ENCODE measurements at places on chromosomes 6 and 20.

DNA sequence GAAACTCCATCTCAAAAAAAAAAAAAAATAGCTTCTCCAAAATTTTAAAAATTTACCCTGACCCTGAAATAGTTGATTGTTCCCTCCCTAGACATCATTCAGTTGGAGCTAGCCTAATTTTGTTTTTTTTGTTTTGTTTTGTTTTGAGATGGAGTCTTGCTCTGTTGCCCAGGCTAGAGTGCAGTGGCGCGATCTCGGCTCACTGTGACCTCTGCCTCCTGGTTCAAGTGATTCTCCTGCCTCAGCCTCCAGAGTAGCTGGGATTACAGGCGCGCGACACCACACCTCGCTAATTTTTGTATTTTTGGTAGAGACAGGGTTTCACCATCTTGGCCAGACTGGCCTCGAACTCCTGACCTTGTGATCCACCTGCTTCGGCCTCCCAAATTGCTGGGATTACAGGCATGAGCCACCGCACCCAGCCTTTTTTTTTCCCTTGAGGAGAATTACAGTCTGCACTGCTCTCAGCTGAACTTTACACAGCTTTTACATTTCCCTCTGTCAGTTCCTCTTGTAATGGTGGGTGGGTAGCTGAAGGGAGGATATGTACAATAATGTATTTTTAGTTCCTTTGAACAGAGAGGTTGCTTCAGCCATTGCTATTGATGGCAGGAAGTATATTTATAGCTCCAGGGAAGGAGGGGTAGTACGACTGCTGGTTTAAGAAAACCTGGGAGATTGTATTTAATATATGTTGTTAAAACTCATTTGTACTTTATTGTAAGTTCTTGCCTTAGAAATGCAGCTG is 27.7 kb downstream of the PTPRA start:
- DNase-seq: no peak

DNA sequence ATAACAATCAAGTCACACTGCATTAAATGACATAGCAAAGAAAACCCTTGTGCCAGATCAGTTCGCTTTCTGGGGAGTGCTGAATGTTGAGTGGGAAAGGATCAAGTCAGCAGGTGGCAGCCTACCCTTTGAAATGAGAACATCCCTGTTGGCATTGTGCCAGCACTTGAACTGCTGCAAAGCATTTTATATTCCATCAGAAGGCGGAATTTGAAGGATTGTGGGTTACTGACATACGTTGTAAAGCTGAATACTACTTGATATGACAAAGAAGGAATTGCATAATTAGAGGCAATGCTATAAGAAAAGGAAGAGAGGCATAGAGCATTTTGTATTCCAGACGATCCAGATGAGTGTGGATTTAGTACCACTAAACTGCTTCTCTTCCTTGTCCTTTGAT is 26.5 kb downstream of the BCKDHB start:
- peak; percentile 50 for DNase-seq

DNA sequence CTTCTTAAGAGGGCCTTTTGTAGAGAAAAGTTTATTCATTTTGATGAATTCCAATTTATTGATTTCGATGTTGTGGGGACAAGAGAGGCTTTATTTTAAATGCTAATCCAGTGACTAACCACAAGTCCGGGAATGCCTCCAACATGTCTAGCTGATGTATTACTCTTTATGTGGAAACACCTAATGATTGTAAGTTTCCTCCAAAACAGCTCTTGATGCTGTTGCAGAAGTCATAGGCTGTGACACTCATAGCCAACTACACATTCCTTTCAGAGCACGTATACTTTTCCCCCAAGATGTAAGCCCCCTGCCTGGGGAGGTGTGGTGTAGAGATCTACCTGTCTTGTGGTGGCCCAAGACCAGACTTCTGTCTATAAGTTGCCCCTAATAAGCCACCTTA is 61.3 kb upstream of the RNF24 start:
- DNase-seq: peak; percentile 45

DNA sequence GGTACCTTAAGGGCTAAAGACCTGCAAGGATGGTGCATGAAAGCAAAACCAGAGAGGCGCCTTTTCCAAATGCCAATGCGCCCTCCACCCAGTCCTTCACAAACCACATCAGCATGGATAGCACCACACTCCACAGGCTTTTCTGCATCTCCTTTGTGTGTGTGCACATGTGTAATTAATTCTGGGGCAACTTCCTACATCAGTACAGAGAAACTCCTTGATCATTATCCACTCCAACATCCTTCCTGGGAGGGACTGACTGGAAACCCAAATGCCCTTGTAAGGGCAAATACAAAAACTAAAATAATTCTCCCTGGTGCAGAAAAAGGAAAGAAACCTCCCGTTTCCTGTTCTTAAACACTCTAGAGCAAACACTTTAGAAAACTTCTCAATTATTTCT is 10.8 kb downstream of the SLC52A3 start:
- no peak for DNase-seq

DNA sequence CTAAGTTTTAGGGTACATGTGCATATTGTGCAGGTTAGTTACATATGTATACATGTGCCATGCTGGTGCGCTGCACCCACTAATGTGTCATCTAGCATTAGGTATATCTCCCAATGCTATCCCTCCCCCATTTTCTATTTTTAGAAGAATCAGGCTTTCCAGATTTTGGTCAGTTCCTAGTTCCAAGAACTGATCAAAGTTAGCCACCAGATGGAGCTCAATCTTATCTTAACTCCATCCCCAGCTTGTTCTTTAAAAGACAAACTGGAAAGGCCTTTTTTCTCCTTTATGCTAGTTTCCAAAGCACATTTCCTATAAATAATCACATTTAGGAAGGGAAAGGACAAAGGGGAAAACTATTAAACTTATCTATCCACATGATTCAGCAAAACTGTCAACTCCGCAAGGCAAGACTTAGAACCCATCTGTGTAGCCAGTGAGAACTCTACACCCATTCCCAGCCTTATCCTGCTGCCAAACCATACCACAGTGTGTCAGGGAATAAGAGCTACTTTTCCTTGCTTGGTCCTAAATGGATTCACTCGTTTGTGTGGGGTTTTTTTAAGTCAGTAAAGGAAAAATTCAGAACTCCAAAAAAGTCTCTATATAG is 22.8 kb upstream of the KHDC1 start:
- DNase-seq: peak; percentile 76

DNA sequence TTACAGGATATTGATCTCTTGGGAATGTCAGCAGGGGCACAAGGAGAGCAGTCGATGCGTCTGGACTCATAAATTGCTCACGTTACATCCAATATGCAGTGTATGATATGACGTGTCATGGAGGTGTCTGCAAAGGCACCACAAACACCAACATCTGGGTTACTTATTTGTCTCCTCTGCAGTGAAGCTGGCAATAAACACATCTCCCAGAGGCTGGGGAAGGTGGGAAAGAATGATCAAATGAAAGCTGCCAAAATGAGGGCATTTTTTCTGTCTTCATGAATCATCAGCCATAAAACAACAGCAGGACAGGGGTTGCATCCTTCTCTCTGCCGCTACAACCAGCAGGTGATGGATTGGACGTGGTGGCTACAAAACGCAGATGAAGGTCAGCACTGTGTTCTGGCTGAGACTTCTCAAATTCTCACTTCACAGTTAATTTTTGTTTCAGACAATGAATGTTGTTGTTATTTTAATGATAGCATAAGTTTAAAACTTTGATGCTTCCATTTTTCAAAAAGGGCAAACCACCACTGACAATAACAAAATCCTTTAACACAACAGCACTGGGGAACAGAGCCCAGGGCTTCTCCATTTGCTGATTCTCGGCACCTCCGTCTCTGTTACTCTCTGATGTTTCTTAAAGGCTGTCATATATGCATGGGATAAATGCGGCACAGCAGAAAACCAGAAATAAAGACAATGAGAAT is 47.5 kb downstream of the ERMARD start:
- DNase-seq: no peak

DNA sequence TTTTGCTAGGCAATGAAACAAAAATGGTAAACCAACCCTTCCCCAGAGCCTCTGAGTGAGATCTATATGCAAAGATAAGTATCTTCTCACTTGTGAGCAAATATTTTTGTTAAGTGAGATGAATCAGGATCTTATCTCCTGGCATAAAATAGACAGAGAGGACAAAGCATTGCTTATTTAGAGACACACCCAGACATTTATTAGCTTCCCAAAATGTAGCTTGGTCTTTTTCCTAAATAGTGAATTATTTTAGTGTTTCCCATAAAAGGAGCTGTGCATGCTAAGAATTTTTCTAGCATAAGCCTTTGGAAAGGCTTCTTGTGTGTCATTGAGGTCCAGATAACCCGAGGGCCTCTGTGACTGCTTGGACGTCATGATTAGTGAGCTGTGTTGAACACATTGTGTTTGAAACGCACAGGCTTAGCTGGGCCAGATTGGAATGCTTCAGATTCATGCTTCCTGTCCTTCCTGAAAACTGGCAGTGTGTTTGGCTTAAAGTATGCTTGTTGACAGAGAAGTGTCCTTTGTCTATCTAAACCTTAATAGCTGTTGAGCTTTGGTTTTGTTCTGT is 16.5 kb downstream of the MTHFD1L start:
- DNase-seq: peak; percentile 88

DNA sequence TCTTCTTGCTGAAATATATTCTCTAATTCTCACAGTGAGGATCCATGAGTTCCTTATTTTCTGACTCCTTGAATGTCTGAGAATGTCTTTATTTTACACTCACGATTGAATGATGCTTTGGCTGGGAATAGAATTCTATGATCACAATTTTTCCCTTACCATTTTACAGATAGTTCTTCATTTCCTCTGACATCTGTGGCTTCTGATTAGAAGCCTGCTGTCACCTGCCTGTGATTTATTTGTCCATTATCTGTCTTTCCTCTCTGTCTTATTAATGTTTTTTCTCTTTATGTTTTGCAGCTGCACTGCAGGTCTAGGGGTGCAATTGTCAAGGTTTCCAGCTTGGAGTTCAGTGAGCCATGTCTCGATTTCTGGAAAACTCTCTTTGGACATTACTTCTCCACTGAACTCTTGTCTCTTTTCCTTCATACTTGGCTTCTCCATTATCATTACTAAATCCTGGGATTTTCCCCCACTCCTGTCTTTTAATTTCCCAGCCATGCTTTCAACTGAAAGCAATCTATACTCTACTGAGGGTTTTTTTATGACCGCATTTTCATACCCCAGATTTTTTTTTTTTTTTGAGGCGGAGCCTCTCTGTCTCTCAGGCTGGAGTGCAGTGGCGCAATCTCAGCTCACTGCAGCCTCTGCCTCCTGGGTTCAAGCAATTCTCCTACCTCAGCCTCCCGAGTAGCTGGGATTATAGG is 121.2 kb upstream of the PRND start:
- DNase-seq: no peak

DNA sequence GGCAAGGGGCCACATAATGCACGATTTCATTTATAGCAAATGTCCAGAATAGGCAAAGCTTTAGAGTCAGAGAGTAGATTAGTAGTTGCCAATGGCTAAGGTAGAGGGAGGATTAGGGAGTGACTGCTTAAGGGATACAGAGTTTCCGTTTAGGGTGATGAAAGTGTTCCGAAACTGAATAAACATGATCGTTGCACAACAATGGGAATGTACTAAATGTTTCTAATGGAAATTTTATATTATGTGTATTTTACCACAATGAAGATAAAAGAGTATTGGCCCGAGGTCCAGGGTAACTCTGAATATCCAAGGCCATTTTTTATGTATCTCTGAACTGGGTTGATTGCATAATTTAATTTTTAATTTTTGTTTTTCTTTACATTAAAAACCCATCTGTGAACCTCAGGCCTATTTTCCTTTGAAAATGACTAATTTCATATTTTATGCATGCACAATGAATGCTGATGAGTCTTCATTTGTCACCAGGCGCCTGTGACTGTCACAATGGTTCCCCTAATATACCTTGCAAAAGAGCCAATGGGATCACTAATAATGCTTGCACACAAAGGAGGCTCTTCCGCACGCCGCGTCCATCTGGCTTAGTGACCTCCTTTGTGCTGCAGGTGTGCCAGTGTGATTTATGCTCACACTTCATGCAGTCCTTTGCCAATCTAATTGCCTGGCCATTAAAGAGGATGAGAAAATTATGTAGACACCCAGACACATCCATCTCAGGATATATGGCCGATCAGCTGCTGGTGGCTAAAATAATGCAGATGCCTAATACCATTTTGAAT is 612.5 kb downstream of the CDH26 start:
- no peak for DNase-seq

DNA sequence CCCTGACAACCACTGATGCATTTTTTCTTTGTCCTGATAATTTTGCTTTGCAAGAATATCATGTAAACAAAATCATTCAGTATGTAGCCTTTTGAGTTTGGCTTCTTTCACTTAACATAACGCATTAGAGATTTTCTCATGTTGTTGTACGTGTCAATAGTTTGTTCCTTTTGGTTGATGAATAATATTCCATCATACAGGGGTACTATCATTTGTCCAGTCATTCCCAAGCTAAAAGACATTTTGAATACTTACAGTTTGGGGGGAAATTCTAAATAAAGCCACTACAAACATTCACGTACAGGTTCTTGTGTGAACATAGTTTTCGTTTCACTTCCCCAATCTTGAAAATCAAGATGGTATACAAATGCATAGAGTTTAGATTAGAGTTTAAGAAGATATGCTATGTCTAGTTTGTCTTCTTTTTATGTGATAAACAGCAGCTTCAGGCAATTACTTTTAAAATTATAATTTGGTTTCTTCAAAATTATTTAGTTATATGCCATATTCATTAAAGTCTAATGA is 5.2 kb downstream of the HAO1 start:
- DNase-seq: no peak

GRCh38 chr6:74434171-74434570 is 738.2 kb downstream of the CD109 start:
- DNase-seq: no peak

DNA sequence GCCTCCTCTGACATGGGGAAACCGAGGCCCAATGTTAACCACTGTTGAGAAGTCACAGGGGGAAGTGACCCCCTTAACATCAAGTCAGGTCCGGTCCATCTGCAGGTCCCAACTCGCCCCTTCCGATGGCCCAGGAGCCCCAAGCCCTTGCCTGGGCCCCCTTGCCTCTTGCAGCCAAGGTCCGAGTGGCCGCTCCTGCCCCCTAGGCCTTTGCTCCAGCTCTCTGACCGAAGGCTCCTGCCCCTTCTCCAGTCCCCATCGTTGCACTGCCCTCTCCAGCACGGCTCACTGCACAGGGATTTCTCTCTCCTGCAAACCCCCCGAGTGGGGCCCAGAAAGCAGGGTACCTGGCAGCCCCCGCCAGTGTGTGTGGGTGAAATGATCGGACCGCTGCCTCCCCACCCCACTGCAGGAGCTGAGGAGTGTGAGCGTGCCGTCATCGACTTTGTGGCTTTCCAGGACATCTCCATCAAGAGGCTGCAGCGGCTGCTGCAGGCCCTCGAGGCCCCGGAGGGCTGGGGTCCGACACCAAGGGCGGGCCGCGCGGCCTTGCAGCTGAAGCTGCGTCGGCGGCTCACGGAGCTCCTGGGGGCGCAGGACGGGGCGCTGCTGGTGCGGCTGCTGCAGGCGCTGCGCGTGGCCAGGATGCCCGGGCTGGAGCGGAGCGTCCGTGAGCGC is 1.6 kb downstream of the TNFRSF6B start:
- no peak for DNase-seq

DNA sequence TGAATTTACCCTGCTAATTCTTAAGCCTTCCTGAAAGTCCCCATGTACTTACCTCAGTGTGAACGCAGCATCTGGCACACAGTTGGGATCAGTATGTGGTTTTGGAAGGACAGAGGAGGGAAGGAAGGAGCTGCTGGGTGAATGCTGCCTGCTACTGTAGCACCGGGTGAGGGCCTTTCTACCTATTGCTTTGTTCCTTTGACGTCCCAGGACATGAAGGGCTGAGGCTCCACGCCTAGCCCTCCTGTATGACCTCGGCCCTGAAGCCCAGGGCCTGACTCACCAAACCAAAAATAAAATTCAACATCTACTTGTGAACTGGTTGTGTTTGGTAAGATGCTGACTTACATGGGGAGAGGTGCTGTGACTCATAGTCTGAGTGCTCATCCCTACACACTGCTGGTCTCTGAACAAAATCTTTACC is 51.1 kb downstream of the ARID1B start:
- DNase-seq: peak; percentile 88
